ENCODE measurements at places on chromosomes 12 and 14.

DNA sequence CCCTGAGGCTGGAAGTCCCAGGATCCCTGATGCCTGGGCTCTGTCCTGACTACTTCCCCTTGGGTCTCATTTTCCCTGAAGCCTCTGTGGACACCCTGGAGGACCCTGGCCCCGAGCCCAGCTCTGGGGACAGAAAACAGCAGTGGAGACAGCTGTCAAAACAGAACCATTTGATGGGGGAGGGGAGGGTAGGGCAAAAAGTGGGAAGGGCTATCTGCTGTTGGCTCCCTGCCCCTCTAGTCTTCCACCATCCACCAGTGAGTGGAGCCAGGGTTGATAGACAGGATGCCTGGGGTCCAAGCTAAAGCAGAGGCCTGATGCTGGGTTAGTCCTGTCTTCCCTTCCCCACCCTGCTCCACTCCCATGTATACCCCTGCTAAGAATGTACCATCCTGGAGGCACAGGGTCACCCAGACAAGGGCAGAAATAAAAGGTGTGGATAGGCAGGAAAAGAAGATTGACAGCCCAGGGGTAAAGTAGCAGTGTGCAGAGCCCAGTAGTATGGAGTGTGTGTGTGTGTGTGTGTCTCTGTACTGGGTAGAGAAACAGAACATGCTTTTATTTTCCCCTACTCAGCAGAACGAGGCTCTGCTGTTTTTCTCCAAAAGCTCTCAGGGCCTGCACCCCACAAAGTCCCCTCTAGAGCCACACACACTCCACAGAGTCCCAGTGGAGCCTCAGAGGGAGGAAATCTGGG is 9.8 kb downstream of the ZNF385A start:
- DNase-seq: no peak

GRCh38 chr14:95387826-95388445 is 68.2 kb upstream of the CLMN start:
- no peak for DNase-seq

DNA sequence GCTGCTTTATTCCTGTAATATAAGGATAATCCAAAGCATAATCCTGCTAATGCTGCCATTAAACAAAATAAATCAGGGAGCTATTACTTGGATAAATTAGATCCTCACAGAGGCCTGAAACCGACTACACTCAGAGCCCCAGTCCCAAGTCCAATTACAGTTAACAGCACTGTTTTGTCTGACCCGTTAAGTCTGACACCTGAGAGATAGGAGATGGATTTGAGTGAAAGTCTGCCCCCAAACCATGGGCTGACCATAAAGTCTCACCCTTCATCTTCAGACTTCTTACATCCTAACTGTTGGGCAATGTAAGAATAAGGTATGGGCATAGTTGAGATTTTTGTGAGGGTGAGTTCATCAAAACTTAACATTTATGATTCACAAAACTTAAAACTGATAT is 181.7 kb downstream of the PLCZ1 start:
- no peak for DNase-seq

DNA sequence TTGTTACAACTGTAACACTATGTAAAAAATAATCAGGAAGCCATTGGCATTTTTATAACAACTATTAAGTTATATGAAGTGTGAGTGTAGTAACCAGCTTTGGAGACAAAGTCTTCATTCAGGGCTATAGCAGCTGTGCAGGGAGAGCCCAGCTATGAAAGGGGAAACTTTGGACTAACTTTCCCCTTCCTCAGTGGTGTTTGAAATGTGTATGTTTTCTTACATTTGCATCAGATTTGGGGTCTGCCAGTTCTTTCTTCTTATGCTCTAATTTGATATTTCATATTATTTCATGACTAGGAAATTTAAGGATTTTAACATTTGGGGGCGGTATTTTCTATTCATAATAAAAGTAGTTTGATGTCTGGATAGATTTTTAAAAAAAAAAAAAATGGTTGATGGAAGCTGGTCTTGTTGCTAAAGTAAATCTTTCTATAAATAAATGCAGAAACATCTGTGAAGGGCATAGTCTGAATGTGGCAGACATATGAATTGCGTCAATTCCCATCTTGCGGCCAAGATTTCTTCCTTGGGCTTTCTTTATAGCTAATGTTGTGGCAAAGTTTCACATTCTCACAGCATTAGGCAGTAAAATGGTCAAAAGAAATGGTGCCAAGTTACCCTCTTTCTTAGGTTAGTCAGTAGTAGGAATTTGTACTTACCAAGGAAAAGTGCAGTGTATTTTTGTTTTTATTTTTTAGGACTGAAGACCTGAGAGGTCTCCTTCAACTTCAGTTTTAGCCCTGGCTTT is 35.6 kb downstream of the RASSF8 start:
- no peak for DNase-seq

- no peak for DNase-seq
Measured at GRCh38 chr12:57610554-57611107, 604 bp upstream of the ARHGEF25 start.

DNA sequence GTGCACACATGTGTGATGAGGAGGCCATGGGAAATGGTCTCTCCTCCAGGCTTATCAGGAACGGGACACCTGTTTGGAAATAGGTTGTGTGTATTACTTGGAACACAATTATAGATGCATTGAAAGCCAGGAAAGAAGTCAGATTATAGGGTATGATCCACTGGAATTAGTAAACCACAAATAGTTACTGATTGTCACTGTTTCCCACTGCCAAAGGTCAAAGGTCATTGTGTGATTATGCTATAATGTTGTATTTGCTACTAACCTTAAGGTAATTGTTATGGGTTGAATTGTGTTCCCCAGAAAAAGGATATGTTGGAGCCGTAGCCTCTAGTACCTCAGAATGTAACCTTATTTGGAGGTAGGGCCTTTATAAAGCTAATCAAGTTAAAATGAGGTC is 129.9 kb upstream of the FBXO33 start:
- DNase-seq: no peak

DNA sequence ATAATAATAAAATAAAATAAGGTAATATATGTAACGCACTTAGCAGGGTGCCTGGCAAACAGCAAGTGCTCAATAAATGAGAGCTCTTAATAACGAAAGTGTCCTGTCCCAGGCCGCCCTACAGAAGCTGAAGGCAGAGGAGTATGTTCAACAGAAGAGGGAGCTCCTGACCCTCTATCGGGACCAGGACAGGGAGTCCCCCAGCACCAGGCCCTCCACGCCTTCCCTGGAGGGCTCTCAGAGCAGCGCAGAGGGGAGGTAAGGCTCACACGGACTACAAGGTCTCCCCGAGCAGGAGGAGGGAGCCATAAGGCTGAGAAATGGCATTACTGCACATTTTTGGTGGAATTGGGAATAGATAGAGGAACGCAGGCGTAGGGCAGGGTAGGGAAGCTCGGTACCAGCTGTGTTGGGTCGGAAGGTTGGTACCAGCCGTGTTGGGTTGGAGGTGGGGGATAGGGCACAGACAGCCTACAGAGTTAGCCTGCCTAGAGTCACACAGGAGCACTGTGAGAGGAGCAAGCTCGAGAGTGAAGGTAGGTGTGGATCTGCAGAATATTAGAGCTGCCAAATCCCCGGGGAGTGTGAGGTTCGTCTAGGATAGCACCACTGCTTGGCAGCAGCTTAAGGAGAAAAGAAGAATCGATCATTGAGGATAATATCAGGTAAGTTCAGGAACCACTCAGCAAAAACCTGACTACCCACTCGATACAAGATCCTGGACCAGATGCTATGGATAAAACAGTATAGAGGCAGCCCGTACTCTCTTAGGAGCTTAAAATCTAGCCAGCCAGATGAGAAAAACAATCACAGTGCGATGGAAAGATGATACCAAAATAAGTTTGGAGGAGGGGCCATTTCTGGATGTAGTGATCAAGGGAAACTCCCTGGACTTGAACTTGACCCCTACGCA is 15.3 kb downstream of the TNFRSF1A start:
- no peak for DNase-seq

DNA sequence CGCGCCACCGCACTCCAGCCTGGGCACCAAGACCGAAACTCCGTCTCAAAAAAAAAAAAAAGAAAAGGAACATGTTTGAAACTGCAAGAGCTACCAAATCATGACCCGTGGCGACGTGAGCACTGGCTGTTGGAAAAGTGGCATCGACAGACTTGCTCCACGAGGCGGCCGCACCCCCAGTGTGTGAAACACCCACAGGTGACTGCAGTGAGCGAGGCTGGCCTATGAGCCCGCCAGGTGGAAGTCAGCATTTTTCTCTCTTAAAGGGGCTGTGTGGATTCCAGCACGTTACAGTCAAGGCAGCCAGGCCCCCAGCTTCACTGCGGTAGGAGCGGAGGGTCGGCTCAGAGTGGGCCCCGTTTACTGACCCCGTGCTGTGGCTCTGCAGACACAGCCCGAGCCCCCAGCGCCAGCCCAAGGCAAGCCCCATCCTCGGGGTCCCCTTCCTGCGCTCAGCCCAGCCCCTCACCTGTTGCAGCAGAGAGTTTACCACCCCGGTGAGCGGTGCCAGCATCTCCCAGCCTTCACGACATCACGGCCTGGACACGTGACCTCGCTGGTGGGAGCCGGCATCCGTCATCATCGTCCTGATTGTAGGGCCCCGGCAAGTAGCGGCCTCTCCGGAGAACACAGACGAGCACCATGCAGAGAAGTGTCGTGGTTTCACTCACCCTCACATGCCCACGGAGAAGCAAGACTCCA is 54.3 kb upstream of the FBRSL1 start:
- DNase-seq: no peak

DNA sequence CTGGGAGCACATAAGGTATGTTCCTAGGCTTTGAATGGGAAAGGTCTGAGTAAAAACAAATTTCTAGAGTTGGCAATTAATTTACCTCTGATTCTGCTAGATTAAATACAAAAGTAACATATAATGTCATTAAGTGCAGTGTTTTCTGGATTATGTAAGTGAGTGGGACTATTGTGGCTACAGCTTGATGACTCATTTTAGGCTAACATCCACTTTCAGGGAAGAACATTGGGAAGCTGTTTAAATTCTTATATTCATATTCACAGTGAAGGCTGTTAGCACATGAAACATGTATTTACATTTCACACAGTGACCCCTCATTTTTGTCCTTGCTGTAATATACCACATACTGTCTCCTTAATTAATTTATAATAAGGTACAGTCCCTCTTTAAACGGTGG is 13.2 kb upstream of the BMAL2 start:
- no peak for DNase-seq

DNA sequence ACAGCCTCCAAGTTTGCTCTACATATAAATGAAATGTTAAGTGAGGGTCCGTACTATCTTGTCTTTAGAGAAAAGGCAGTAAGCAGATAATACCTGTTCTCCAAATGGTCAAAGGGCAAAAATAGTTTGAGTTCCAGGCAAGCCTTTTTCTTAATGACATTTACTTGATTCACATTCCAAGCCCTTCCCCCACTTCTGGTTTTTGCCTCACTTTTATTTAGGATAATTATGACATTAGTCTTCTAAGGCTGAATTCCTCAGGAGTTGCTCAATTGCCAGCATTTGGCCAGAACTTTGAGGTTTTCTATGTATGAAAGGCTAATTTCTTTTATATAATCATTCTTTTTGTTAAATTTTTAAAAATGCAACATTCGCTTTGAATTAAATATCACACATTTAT is 62.5 kb upstream of the DUSP6 start:
- DNase-seq: no peak

DNA sequence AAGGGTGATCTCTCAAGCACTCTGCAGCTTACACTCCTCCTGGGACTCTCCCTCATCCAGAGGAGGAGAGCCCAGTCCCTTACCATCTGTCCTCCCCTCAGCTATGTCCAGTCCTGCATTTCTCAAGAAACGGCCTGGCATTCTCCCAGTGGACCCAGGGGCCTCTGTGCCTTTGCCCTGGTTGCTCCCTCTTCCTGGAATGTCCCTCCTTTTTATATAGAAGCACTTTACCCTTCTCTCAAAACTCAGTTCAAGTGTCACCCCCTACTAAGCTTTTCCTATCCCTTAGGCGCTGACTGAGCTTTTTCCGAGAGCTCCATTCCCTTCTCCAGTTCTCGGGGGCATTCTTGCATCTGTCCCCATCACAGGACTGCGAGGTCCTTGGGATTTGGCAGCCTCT is 8.9 kb upstream of the GLRX5 start:
- no peak for DNase-seq

DNA sequence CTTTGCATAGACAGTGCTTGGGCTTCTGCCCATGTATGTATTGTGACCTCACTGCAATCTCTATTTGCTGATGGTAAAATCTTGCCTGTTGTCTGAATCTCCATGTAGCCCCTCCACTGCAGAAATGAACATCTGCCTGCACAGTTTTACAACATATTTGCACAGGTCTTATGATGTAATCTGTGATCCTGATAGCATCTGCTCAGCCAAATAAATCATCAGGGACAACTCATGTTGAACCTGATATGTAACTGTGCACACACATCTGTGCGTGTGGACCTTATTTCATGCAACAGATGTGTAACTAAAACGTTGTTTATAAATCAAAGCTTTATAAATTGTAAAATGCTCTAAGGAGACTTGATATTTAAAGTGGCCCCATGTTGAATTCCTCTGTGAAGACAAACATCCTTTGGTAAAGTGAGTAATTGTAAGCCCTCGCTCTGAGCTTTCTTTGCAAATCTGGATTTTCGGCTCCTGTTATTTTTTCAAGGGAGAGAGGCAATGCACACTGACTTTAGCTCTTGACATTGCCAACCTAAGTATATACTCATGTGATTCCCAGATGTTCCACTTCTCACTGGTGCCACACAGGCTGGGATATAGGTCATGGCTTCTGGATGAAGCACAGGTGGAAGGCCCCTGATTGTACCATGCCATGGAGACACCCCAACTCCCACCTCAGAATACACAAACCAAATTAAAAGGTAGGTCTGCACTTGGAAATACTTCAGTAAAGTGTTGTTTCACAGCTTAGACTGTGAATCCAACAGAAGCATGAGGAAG is 371.3 kb downstream of the GRIN2B start:
- no peak for DNase-seq

GRCh38 chr12:112627851-112628250 is 163.7 kb upstream of the RPH3A start:
- no peak for DNase-seq

DNA sequence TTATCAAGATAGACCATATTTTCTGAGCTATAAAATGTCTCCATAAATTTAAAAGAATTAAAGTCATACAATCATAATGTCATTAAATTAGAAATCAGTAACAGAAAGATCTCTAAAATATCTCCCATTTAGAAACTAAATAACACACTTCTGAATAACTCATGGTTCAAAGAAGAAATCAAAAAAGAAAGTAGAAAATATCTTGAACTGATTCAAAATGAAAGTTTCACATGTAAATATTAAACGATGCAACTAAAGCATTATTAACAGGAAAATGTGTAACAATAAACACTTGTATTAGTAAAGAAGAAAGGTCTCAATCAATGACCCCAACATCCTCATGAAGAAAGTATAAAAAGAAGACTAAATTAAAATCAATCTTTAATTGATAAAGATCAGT is 50.5 kb upstream of the PZP start:
- DNase-seq: no peak

DNA sequence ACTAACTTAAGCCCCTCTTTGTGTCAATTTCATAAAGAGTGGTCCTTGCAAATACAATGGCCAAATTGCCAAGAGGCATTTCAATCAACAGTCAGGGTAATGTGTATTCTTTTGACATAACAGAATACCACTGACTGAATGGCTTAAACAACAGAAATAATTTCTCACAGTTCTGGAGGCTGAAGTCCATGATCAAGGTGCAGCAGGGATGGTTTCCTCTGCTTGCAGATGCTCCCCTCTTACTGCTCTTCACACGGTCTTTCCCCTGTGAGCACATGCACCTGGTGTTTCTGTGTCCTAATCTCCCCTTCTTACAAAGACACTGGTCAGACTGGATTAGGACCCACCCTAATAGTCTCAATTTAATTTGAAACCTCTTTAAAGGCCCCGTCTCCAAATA is 31.9 kb downstream of the FGFR1OP2 start:
- no peak for DNase-seq

GRCh38 chr14:74636424-74637177 is 24.6 kb upstream of the LTBP2 start:
- no peak for DNase-seq
